Left cardiac atrium (tissue), 4 donors: ENCODE measurements at places on chromosomes 12 and 14.

GRCh38 chr12:98533723-98534251 is 18.4 kb downstream of the TMPO start:
- DNase-seq = no peak

- no peak for DNase-seq
Observed at GRCh38 chr12:100733817-100734593, 60.6 kb upstream of the ANO4 start.

DNA sequence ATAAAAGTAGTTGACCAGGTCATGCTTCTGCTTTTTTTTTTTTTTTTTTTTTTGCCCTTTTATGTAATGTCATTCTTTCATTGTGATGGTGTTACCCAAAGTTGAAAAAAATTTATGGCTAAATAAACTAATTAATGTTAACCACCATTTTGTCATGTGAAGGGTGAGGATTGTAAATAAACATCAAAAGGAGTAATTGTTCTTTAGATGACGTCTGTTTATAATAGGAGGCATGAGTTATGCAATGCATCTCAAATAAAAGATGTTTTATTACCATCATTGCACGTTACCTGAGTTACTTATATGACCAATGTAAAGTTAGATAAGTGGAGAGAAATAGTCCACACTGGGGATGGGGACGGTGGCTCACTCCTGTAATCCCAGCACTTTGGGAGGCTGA is 349.9 kb upstream of the PDE3A start:
- DNase-seq = no peak

DNA sequence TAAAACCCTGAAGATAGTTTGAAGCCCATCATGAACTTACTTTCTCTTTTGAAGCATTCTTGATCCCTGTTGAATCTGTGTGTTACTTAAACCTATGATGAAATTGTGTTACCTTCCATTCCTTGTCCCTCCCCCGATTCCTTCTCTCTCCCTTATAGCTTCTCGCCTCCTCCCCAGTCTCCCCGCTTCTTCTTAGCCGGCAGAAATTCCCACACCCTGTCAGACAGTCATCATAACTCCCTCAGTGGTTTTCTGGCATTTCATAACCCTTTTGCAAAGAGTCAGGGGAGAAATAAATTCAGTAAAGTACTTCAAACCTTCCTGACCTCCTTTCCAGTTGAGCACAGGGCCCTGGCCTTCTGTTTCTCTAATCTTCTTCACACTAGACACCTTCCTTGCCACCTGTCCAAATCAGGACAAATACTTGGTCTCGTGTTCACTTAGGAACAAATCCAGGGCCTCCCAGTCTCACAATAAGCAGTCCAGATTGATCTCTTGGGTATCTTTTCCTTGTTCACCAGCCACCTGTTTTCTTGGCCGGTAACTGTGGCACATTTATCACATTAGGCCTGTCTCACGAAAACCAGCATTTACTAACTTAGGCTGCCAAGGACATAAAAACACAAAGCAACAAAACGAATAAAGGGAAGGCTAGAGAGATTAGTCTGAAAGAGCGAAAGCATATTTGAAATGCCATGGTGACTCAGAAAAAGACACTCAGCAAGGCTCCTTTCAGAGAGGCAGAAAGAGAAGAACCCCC is 355.9 kb downstream of the TMTC2 start:
- no peak for DNase-seq

DNA sequence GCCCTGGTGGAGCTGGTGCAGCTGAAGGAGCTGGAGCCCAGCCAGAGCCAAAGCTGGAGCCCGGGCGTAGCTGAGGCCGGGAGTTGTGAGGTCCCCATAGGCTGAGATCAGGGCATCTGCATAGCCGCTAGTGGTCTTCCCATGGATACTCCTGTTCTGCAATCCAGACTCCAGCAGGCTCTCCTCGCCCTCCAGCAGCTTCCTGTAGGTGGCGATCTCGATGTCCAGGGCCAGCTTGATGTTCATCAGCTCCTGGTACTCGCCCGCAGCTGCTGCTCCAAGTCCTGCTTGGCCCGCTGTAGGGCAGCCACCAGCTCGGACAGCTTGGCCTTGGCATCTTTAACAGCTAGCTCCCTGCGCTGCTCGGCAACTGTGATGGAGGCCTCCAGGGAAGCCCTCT is 966.1 kb downstream of the FSCB start:
- no peak for DNase-seq

- no peak for DNase-seq
Observed at GRCh38 chr14:75267141-75267721, 11.4 kb upstream of the FOS start.

DNA sequence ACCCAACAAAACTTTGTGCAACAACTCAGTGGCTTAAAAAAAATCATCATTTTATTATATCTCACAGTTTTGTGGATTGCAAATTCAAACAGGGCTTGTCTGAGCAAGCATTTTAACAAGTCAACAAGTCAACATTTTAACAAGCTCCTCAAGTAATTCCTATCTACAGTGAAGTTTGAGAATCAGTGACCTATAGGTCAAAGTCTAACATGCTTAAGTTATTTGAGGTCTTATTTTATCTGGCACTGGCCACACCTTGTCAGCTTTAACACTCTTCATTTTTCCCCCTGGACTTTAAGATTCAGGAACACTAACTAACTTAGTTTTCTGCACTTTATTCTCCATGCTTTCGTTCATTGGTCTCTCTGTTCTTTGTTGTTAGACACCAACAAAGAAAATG is 71.2 kb upstream of the PELI2 start:
- no peak for DNase-seq

GRCh38 chr12:100608776-100609175 is 35.3 kb downstream of the GAS2L3 start:
- DNase-seq = no peak

DNA sequence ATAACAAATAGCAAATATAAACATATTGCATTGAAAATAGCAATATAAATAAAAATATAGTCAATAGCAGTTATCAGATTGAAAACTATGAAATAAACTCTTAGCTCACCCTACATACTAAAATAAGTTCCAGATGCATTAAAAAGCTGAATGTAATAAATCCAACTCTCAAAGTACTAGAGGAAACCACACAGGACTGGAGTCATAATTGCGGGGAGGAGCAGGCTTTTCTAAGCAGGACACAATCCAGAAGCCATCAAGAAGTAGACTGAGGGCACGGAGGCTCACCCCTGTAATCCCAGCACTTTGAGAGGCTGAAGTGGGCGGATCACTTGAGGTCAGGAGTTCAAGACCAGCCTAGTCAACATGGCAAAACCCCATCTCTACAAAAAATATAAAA is 22.2 kb downstream of the GSC start:
- DNase-seq = no peak

GRCh38 chr14:59422069-59422881 is 42.9 kb downstream of the GPR135 start:
- DNase-seq = no peak

GRCh38 chr12:6302621-6303020 is 7.9 kb upstream of the PLEKHG6 start:
- DNase-seq = no peak

GRCh38 chr12:24398605-24399004 is 449.1 kb upstream of the SOX5 start:
- DNase-seq = no peak

GRCh38 chr12:42162193-42162592 is 17.5 kb upstream of the GXYLT1 start:
- no peak for DNase-seq

GRCh38 chr14:79551523-79551922 is 659.8 kb downstream of the DIO2 start:
- no peak for DNase-seq

GRCh38 chr12:47038270-47038748 is 41.1 kb upstream of the PCED1B start:
- no peak for DNase-seq

GRCh38 chr12:29763301-29763683 is 20.4 kb downstream of the TMTC1 start:
- DNase-seq = no peak

DNA sequence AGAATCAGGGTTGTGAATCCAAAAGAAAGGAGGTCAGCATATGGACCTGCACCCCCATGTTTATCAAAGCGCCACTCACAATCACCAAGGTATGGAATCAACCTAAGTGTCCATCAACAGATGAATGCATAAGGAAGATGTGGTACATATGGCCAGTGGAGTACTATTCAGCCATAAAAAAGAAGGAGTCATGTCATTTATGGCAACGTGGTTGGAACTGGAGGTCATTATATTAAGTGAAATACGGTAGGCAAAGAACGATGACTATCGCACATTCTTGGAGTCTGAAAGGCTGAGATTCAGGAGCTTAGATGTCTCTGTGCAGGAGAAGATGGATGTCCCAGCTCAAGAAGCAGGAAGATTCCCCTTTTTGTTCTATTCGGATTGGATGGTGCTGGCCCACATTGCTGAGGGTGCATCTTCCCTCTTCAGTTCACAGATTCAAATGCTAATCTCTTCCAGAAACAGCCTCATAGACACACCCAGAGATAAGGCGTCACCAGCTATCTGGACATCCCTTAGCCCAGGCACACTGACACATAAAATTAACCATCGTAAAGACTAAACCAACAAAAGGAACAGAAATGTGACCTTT is 108.1 kb downstream of the GLT1D1 start:
- DNase-seq = no peak

DNA sequence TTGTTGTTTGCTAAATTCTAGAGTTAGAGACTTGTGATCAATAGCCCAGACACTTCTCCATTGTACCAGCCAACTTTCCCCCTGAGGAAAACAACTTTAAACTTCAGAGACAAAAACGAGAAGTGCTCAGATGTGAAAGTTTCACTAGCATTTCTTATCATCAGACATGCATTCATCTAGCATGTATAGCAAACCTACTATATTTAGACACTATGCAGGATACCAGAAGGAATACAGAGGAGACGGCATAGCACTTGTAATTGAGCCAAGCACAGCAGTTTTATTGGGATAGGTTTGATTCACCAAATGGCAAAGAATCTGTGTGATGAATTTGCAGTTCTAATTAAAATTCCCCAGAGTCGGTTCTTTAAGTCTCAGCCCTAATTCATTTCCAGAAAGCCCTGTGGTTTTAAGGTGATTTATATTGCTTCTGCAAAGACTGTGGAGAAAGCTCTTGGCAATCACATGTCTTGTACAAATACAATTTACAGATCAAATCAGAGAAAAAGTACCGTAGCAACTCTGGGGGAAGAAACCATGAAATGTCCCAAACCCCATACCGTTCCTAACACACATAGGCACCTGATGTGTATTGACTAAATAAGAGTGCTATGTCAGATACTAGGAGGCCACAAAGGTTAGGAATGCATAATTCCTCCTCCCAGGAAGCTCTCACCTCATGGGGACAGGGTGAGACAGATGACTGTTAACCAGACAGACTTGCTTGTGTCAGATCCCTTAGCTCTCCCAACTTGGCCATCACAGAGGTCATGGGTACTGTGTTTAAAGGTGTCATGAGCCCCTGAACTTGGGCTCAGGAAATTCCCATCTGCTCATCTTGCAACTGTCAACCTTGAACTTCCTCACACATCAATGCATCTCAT is 69.6 kb upstream of the KRAS start:
- DNase-seq = no peak

- no peak for DNase-seq
Observed at GRCh38 chr12:117100251-117100650, 1.0 kb upstream of the TESC start.

DNA sequence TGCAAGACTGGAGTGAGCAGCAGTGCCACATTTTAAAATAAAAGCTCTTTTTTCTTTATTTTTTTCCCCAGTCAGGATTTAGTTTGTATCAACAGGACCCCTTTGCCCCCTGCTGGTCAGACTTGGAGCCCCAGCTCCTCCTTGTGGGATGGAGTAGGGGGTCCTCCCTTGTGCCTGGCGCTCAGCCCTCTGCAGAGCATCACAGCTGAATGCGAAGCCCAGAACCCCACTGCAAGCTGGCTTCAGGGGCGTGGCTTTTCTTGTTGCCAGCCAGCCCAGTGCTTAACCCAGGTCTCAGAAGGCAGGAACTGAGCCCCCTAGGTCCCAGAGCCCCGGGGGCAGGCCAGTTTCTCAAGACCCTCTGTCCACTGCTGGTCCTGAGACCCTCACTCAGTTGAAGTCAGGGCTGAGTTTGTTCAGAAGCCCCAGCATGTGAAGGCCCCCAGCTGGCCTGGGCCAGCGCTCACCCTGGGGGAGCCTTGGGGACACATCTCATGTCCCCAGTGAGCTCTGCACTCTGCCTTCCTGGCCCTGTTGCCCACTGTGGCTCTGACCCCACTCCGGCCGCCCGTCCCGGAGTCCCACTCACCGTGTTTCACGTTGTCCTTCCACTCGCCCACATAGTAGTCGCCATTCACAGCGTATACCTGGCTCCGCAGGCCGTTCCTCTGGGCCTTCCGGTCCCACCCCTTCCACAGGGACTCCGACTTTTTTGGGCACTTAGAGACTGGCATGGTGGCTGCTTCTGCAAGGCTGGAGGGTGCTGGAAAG is 519 bp downstream of the MORN3 start:
- peak; percentile 46 for DNase-seq

- peak; percentile 24 for DNase-seq
Observed at GRCh38 chr12:96985515-96986362, 78.7 kb downstream of the NEDD1 start.

DNA sequence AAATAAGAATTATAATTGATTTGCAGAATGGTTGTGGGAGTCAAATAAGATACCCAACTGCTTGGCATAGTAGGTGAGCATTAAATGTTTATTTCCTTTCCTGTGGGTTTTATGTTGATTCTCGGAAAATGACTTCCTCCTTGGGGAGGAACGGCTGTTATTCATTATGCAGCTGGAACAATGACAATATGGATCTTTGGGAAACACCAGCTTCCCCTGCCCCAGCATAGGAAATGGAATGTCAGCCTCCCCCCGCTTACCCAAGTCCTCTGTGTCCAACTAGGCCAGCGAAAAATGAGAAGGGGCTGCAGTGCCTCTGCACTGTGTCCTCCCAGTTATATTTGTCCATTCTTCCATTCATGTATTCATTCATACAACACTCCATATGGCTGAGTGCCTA is 11.7 kb upstream of the CCDC177 start:
- DNase-seq = no peak

- DNase-seq = no peak
Observed at GRCh38 chr12:88559772-88560171, 20.5 kb downstream of the KITLG start.

DNA sequence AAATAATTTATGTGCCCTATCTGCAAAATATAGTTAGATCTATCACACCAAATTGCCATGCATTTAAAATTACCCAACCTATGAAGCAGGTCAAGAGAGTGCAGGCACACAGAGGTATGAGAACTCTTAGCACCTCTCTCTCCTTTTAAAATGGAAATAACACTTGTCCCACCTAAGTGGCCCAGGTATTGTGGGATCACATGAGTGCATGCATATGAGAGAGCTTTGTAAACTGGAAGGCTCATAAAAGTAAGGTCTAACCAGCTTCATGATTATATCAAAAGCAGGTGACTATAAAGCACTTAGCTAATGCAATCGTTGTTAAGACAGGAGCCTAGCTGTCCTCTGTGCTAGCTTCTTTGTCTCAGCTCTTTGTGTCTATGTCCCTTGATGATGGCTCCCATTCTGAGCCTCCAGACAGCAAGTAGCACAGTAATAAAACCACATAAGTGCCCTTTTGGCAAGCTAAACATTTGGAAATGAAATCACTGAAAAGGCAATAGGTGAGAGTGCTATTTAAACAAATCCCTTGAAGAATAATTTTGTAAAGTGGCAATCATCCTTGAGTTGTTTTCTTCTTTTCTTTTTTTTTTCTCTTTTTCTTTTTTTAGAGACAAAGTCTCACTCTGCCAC is 219.0 kb downstream of the NTF3 start:
- DNase-seq = no peak
